Left lobe of liver (tissue), 2 donors: ENCODE measurements at places on chromosomes 11 and 22. TPM values are rescaled to one million over a fixed set of nuclear protein-coding genes. Genes with fewer than 3 reads are reported as not detected.

GRCh38 chr22:17444204-17444504, 74.9 kb downstream of the CECR2 start:
- no peak for DNase-seq

DNA sequence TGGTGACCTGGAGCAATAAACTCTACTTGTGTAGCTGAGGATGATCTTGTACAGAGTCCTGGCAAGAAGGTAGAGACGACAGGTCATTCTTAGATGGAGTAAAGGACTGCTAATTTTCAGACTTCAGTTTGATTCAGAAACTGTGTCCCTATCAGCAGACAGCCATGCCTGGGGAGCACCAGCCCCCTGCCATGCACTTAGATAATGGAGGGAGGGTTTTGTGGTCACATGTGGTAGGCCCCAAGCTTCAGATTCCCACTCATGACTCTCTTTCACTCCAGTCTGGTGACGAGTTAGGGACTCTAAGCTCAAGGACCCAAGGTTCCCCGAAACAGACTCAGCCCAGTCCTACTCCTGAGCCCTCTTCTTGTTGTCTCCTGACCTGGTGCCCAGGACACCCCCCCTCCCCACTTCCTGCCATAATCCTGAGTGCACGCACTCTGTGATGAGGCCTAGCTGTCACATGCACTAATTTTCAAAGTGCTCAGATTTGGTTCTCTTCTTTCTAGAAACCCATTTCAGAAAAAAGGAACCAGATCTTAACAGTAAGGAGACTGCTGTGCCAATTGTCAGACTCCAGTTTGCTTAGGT, 10.2 kb upstream of the AMPD3 start:
- no peak for DNase-seq

- no peak for DNase-seq
Observed at GRCh38 chr11:11016943-11017342, 159.1 kb upstream of the ZBED5 start.

DNA sequence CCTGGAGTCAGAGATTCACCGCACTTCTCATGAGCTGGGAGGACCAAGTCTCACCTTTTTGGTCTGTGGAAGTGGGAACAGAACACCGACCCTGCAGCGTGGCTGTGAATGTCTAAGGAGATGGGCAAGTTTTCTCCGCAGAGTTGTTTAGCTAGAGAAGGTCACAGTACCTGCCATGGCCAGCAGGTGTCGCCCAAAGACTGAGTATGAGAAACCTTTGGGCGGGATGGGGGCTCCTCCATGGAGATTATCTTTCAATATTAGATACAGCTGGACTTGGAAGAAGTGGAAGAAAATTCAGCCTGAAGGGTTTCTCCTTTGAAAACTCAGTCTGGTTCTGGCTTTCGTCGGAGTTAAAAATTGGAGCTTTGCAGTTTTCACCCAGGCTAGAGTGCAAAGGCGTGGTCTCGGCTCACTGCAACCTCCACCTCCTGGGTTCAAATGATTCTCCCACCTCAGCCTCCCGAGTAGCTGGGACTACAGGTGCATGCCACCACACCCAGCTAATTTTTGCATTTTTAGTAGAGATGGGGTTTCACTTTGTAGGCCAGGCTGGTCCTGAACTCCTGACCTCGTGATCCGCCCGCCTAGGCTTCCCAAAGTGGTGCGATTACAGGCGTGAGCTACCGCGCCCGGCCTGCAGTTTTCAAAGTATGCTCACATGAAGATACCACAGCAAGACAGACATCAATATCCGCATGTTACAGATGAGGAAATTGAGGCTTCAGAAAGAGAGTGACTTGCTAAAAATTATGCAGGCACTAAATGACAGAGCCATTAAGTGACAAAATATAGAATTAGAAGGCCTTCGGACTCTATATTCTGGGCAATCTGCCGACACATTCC, 10.7 kb upstream of the DSCAML1 start:
- DNase-seq = no peak

GRCh38 chr22:31343235-31344191, 2.6 kb downstream of the PATZ1 start:
- no peak for DNase-seq

DNA sequence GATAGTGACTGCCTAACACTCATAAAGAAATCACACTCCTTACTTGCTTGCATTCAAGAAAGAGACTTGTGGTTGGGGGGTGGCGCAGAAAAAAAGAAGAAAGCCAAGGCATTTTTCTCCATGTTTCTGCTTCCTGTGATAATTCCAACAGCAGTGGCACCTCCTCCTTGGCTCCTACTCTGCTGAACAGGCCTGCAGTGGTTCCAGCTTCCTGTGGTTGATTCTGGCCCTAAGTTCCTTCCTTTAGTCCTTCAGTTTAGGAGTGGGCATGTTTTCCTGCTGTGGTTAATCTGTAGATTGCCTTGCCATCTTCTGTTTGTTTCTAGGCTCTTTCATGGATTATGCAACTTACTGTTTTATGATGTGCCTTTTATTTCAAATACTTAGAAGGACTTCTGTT, 940.4 kb downstream of the DLG2 start:
- DNase-seq = no peak

GRCh38 chr11:97638641-97639224, 1248.9 kb downstream of the JRKL start:
- DNase-seq = no peak

THY1 gene
- 0.96 TPM for total RNA-seq

LAYN gene
- total RNA-seq = 0.73 TPM

EHF gene
- 2.8 TPM for total RNA-seq
